Stimulated activated CD4-positive, alpha-beta T cell treated with anti-CD3 and anti-CD28 coated beads, TNF-alpha, amount 100 ng/mL, for 1 hour (primary cell): ENCODE measurements at places on chromosomes 1 and 21.

- no peak for DNase-seq
Measured at GRCh38 chr1:50605186-50605875, 182.1 kb upstream of the DMRTA2 start.

GRCh38 chr1:230216896-230217295 lies 149.9 kb downstream of the GALNT2 start:
- DNase-seq = no peak

DNA sequence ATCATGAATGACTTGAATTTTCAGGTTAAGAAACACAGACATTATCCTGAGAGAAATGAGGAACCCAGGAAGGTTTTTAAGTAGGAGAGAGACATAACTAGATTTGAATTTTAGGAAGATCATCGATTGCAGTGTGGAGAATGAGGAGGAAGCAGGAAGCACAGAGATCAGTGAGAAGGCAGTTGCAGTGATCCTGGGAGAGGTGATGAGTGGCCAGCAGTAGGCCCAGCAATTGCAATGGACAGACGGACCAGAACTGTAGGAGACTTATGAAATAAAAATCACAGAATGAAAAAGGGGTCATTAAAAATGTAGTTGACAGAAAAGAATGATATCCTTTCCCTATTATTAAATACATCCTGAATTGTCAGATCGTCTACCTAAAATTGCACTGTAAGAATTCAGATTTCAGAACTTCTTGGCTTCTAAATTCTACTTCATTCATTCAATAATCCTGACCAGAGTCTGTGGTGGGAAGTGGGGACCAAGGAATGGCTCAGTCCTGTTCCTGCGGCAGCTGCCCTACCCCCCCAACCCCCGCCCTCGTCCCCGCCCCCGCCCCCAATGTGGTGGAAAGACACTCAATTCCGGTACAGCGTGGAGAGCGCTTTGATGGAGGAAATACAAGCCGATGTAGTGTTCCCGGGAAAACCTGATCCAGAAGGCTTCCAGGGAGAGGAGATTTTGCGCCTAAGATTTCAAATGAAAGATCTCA lies 35.1 kb downstream of the SLC2A1 start:
- DNase-seq = no peak

GRCh38 chr1:22184892-22185612 lies 42.2 kb upstream of the WNT4 start:
- no peak for DNase-seq
